ENCODE measurements at places on chromosomes 4 and X.

DNA sequence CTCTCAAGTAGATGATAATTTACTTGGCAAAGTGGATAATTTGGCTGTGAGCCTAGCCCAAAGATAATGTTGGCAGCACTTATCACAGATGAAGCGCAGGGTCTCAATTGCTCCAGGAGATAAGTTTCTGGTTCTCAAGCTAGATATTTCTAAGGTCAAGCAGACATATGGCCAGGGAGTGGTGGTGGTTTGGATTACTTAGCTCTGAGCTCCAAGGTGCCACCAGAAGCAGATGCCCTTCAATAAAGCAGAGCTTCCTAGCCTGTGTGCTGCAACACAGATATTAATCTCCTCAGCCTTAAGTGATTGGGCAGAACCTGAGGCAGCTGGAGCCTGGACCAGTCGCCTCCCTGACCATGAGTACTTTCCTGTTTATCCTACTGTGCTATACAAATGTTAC, 79.2 kb upstream of the NALF2 start:
- no peak for DNase-seq

- DNase-seq: no peak
Measured at GRCh38 chrX:22136711-22137110, 104.6 kb downstream of the PHEX start.

DNA sequence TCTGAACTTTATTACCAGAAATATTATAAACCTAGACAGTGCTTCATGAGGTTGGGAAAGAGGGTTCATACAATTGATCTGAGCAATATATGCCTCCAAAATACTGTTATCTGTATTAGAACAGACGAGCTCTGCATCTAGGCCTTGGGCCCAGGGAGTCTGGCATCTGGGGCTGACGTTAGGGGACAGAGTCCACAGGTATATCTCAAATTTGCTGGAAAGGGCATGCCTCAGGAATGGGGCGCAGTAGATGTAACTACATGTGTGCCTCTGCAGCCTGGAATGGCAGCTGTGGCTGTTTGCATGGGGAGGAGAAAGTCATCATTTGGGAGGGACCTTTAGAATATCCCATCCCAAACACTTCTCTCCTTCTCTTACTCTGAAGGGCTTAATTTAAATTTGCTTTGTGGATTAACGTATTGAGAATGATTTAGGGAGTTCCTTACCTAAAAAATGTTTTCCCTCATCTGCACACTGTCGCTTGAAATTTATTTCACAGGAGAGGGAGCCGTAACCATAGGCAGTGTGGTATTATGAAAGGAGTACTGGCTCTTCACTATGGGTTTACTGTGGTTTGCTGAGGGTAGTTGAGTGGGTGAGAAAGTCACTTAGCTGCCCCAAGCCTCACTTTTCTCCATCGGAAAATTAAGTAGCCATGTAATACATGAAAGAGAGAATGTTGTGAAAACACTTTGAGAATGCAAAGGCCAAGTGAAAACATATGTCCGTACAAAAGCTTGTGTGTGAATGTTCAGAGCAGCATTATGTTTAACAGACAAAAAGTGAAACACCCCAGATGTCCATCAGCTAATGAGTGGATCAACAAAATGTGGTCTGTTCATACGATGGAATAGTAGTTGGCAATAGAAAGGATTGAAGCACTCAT, 5.9 kb downstream of the ADD1 start:
- no peak for DNase-seq

GRCh38 chr4:21366312-21366711, 582.3 kb downstream of the KCNIP4 start:
- no peak for DNase-seq

DNA sequence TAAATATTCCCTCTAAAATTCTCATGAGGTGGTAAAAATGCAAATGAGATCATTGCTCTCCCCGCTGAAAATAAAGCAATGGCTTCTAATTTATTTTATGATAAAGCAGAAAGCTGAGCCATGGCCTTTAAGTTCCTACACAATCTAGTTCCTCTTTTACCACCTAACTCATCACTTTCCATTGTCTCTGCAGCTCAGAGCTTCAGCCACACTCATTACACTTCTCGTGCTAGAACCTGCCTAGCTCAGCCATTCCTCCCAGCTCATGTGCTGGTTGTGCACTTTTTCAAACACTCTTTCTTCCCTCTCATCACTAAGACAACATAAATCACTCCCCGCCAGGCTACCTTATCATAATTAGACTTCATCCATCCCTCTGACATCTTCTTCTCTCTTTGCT, 1112.1 kb upstream of the PRKX start:
- no peak for DNase-seq

- DNase-seq: peak; percentile 16
Measured at GRCh38 chr4:189124149-189124758, 816.4 kb upstream of the FRG1 start.

DNA sequence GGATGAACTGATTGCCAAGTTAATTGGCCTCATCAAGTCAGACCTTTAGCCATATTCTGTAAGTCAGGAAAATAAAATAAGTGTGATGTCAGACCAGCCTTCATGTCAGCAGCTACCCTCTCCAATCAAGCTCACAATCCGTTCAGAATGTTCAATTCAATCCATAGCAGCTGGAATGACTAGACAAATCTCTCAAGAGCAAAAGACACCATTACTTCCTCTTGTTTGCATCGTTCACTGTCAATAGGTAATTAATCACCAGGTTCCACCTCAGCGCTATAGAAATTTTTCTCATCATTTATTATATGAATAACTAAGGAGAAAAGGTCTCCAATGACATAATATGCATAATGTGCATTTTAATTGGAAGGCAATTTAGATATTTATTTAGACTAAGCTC, 321.0 kb upstream of the GRIA3 start:
- no peak for DNase-seq

GRCh38 chr4:7435471-7436061, 836 bp upstream of the PSAPL1 start:
- DNase-seq: no peak

GRCh38 chr4:26319949-26320537, 771 bp upstream of the RBPJ start:
- no peak for DNase-seq

- no peak for DNase-seq
Measured at GRCh38 chrX:112751076-112751475, 71.3 kb upstream of the LHFPL1 start.

GRCh38 chr4:185716577-185717376, 95.2 kb downstream of the SORBS2 start:
- no peak for DNase-seq

- no peak for DNase-seq
Measured at GRCh38 chr4:78310740-78311115, 240.8 kb upstream of the ANXA3 start.

GRCh38 chrX:54496517-54496852, 451 bp upstream of the FGD1 start:
- DNase-seq: no peak

- no peak for DNase-seq
Measured at GRCh38 chrX:1283741-1284140, 15.1 kb downstream of the CSF2RA start.

DNA sequence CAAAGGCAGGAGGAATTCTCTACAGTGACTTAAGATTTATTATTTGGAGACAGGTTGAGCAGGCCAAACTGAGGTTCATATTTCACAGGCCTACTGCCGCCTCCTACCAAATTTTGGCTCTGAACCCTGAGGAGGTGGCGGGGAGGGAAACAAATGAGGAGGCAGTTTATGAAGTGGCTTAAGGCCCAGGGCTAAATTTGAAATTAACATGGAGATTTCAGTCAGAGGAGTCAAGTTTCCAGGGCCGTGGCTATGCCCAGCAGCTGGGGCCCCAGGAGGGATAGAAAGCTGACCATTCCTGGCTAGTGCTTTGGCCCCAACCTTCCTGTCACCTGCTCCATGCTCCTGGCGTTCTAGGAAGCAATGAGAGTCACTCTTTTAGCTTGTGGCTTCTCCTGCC, 73.4 kb upstream of the ARHGAP36 start:
- DNase-seq: peak; percentile 14

DNA sequence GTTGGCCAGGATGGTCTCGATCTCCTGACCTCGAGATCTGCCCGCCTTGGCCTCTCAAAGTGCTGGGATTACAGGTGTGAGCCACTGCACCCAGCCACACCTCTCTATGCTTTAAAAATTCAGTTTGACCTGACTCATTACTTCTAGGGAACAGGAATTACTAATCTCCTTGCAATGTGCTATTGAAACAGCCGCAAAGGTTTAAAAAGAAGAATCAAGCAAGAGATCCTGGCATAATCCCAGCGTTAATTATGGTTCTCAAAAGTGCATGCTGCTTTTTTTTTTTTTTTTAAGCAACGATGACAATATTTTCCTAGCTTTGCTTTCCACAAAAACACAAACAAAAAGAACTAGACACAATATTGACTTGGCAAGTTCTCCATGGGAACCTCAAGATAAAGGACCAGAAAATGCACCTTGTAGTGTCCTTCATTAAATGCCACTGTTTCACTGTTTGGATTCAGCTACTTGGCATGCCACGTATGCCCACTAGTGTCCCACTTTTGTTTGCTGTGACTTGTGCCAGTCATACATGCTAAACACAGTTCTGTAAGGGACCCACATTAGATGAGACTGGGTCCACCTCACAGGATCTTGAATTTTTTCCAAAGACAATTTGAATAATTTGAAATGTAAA, 112.6 kb upstream of the PPARGC1A start:
- no peak for DNase-seq

GRCh38 chr4:17142232-17142711, 243.8 kb upstream of the LDB2 start:
- DNase-seq: no peak

DNA sequence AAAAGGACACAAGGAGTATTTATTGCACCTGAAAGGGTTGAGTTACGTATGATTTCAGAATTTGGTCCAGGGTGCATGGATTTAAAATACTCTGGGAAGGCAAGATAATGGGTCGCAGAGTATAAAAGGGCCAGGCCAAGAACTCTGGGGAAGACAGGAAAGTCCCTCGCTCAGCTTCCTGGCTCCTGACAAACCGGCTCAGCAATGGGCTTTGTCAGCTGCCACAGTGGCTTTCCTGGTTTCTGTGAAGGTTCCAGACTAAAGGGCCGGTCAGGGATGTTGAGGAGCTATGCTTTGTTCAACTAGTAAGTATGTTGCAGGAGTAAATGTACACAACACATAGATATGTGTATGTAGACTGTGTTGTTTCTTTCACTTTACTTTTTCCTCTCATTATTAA, 154.4 kb upstream of the ETNPPL start:
- no peak for DNase-seq

DNA sequence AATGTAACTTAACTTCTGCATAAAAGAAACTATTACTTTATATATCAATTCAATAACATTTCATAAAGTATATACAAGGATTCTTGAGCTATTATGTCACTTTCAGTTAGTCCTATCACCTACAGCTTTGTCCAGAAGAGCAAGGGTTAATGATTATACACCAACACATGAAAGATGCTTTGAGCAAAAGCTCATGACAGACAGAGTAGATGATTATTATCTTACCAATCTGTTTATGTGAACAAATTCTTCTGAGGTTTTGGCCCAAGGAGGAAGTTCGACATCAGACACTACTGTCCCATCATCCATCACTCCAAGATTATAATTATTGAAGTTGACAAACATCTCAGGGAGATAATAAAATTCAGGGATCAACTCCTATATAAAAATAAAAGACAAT, 166.7 kb upstream of the MAB21L2 start:
- no peak for DNase-seq

GRCh38 chr4:118081434-118081833, 47.1 kb downstream of the NDST3 start:
- no peak for DNase-seq

DNA sequence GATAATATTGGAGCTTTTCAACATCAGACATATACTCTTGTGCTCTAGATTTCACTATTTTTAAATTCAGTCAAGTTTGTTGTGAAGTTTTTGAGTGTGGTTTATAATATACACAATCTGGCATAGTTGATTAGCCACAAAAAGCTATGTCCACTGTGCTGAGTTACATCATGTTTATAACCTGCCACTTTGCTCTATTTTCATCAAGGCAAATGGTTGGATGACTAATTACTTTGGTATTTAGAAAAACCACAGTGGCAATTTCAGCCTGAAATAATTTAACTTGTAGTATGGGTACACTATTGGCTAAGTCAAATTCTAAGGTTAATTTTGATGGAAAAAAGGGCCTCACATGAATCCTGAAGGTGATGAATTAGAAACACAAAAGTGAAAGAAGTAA, 262.6 kb downstream of the C4orf33 start:
- DNase-seq: no peak

DNA sequence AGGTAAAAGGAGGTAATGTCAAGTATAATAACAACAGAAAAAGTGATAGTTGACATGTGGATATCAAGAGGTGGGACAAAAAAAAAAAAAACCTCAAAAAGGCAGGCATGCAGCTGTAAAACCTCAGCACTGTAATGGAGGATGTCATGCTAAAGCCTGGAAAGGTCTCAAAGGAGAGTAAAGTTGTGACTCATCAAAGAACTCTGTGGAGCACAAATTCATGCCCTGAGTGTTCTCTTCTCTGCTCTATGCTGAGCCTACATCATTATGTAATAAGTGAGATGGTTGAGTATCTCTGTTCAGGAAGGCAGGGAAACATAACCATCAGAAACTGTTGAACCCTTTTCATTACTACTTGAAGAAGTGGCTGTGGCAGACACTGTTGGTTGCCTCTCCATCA, 597.8 kb downstream of the BCOR start:
- DNase-seq: no peak

- no peak for DNase-seq
Measured at GRCh38 chr4:27096142-27096824, 235.6 kb downstream of the STIM2 start.

DNA sequence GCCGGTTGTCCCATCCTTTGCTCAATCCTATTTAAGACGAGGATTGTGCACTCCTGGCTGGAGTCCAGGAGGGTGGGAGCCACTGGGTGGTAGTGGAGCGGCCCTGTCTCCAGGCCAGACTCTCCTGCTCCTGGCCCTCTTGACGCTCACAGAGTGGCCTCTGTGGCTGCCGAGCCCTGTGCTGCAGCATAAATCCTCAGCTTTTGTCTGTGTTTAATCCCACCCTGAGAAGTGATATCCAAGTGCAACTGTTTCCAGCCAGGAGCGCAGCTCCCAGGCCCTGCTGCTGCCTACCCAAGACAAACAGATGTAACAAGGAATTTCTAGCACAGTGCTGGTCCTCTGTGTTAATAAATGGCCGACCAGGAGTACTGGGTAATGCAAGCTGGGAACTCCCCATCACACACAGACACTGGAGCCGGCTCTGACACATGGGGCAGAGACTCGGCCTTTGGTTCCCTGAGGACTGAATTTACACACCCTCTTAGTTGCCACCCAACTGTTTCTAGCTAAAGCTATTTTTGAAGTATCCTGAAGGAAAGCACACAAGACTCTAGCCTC, 85.3 kb downstream of the GATB start:
- DNase-seq: no peak

- DNase-seq: no peak
Measured at GRCh38 chr4:81827577-81828202, 356.0 kb upstream of the RASGEF1B start.

DNA sequence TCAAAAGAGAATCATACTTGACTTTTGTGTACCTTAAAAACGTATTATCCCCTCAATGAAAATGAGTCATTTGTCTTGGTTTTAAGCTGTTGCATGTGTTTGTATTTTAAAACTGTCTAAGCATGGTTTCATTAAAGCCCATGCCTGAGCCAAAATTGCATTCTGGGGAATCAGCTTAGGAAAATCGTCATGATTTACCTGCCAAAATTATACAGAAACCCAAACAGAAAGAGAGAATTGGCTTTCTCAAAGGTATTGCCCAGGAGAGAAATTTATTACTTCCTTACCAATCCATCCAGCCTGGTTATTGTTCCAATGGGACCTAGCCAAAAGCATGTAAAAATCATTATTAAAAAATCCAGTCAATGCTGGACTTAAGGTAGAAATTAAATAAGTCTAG, 37.6 kb downstream of the GPR174 start:
- no peak for DNase-seq

- no peak for DNase-seq
Measured at GRCh38 chrX:120840827-120841226, 34.8 kb downstream of the CT47B1 start.

Data from renal pelvis (tissue), 12 donors.